MM.1S (cell line): ENCODE measurements at places on chromosomes 1 and 21.

DNA sequence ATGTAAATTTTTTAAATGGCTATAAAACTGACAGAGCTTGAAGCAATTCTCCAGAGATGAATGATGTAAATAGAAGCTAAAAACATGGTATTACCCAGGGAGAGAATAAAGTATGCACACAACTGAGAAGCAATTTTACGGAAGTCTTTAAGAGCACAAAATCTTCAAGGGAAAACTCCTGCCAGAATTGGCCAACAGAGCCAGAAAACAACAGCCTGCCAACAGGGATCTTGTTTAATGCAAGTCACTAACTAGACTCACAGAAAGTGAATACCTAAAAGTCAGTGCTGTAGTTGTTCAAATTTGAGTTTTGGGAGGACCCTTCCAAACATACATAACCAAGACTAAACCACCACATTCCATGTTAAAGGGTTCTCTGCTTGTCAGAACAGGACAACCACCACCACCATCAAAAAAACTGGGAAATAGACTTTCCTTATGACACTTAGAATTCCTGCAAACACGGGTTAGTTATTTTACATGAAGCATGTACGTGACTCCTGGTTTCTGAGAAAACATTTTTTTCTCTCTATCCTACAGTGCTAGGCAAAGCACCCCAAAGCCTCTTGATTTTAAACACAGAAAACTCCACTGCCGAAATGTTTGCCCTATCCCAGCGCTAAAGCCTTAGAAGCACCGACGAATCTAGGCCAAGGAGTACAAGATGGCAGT is 1.6 kb downstream of the EPS15 start:
- no peaks in the 10 kb centered on the region for H3K36me3 ChIP-seq
- peak; percentile 10 for DNase-seq
- H3K27me3 ChIP-seq = no peaks in the 10 kb centered on the region
- H3K4me3 ChIP-seq = peak overlapping the region; percentile 100
- peaks cover 20% of the 10 kb centered on the region for H3K4me1 ChIP-seq
- peak overlapping the region; percentile 80; the same call in 1 of the 2 replicates for H3K27ac ChIP-seq

DNA sequence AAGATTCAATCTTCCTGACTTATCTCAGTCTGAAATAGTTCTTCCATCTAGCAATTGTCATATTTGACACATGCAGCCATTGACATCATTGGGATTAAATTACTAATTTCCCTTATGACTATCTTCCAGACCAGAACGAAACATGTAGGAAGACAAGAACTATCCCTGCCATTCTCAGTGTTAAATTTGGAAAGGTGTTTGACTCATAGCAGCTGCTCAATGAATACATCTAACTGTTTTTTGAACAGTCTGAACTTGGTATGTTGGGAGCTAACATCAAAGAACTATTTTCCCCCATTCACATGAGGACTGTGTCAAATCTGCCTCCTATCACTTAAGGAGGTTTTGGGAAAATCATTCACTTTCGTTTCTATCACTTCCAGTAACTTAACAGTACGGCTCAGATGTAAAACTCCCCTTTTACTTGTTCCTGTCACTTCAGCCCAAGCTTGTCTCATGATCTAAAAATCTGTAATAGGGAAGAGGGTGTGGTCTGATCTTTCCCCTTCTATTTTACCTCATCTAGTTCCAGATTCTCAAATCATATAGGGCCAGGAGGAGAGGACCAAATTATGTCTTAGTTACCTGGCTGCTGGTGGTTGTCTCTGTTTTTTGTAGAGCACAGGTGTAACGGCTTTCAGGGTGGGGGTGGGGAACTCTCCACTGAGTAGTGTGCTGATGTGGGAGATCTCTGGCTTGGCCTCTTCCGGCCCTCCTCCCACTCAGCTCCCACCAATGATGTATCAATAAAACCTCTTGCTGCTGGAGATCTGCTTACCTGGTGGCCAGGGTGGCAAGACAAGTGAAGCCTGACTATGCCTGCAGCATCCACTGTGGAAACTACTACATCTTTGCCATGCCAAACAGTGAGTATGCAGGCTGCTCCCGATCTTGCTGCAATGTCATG is 26.2 kb upstream of the SLAMF1 start:
- DNase-seq = peak; percentile 88
- no peaks in the 10 kb centered on the region for H3K27me3 ChIP-seq
- peak overlapping the region; percentile 72 for H3K4me3 ChIP-seq
- H3K27ac ChIP-seq = peak overlapping the region; percentile 85

DNA sequence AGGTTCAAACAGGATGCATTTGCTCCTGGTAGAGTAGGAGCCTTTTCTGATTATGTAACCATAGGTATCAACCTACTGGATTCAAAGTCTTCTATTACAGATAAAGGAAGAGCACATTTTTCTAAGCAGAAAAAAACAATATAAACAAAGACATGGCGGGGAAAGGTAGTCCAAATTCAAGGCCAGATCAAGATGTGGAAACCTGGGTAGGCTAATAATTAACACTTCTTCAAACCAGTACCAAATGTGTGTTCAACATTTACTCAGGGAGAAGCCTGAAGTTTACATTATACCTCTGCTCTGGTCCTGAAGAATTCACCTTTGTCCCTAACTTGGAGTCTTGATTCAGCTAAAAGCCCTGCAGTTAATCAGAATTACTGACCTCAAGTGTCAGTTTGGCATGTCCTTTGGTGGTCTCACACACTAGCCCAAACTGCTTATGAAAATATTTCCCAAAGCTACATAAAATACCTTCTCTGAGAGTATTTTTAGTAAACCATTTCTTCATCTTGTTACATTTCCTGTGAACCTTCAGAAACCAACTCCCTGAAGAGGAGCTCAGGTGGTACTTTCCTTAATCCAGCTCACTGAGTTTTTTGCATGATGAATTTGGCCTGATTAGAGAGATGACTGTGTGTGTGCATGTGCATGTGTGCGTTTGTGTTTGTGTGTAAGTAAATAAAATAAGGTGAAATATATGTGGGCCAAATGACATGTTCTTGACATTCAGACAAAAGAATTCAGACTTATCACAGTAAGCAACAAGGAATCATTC is 70.2 kb downstream of the TOR3A start:
- DNase-seq = peak; percentile 49
- H3K27ac ChIP-seq = peak overlapping the region; percentile 2; the same call in 1 of the 2 replicates
- H3K27me3 ChIP-seq = no peaks in the 10 kb centered on the region
- no peaks in the 10 kb centered on the region for H3K36me3 ChIP-seq
- H3K4me1 ChIP-seq = peaks cover 19% of the 10 kb centered on the region

DNA sequence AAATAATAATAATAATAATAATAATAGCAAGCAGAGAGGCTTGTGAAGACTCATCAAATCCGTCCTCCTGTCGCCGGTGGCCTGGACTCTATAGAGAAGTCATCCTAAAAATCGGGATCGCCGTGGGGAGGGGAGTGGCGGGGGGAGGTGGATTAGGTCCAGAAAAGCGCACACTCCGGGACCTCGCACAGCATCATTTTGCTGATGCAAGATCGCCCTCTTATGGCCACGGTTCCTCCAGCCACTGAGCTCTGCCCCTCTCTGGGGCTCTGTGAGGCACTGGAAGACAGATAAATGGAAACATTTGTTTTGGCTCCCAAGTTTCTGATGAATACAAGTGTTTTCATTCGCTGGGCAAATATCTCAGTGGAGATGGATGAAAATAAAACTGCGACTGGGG is 612.0 kb downstream of the MATN1 start:
- H3K36me3 ChIP-seq = no peaks in the 10 kb centered on the region
- peak; percentile 15 for DNase-seq
- no peak overlapping the region for H3K27ac ChIP-seq
- H3K4me1 ChIP-seq = no peaks in the 10 kb centered on the region
- H3K4me3 ChIP-seq = no peak overlapping the region

DNA sequence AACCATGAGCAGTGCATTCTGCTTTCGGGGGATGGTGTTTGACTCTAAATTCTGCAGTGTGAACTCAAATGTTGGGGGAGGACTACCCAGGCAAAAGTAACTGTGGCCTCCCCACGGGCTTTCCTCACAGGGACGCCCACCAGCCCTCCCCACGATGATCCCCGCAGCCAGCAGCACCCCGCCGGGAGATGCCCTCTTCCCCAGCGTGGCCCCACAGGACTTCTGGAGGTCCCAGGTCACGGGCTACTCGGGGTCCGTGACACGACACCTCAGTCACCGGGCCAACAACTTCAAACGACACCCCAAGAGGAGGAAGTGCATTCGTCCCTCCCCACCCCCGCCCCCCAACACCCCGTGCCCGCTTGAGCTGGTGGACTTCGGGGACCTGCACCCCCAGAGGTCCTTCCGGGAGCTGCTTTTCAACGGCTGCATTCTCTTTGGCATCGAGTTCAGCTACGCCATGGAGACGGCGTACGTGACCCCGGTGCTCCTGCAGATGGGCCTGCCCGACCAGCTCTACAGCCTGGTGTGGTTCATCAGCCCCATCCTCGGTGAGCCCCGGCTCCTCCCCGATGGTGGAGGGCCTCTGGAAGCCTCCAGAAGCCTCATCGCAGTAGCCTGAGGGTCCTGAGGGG is 6.4 kb downstream of the SLC45A1 start:
- no peak for DNase-seq
- no peak overlapping the region for H3K4me3 ChIP-seq
- no peak overlapping the region for H3K27ac ChIP-seq
- no peaks in the 10 kb centered on the region for H3K4me1 ChIP-seq
- H3K36me3 ChIP-seq = no peaks in the 10 kb centered on the region

DNA sequence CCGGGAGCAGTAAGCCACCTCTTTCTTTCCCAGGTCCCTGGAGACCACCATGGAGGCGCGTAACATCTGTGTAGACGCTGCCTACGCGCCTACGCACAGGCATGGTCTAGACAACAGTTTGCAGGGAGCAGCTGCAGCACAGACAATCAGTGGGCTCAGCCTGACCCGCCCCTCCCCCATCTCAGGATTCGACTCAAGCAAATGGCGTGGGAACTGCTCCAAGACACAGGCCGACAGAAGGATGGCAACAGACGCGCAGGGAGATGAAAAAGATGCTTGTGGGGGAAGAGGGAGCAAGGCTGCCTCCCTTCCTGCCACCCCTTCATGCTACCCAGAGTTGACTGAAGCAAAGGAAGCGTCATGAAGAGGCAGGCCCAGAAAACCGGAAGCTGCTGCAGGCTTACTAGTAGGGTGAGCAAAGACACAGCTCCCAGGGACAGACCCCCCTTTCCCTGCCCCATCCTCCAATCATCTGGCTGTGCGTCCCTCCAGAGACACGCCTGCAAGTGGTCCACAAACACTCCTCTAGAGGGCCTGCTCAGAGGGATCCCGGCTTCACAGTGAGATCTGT is 19.5 kb downstream of the STK40 start:
- no peaks in the 10 kb centered on the region; the same call in 1 of the 2 replicates for H3K36me3 ChIP-seq
- DNase-seq = no peak
- no peak overlapping the region for H3K4me3 ChIP-seq
- no peaks in the 10 kb centered on the region for H3K27me3 ChIP-seq

- H3K4me1 ChIP-seq = no peaks in the 10 kb centered on the region
- DNase-seq = no peak
- H3K4me3 ChIP-seq = no peak overlapping the region
- H3K36me3 ChIP-seq = no peaks in the 10 kb centered on the region
Observed at GRCh38 chr1:234916840-234917239, 211.8 kb downstream of the TOMM20 start.

DNA sequence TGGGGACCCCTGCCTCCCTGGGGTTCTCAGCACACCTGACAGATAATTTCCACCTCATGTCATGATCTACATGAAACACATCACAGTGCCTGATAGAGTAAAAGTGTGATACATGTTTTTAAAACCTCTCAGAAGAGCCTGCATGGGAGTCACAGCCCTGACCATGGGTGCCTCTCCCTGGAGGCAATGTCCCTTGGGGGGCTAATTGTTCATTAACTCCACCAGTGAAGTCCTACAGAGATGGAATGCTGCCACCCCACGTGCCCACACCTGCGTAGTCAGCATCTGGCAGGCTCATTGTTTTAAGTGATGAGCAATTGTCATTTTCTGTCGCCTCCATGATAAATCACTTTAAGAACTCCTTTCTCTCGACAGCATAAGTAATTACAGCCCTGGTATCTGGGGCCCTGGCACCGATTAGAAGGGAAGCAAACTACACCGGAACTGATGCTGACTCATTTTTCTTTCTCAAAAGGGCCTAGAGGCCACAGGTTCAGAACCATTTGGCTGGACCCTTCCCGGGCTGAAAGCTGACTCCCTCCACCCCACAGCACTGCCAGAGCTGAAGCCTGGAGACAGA is 109.6 kb upstream of the GJB5 start:
- no peak for DNase-seq
- no peaks in the 10 kb centered on the region for H3K36me3 ChIP-seq
- no peak overlapping the region for H3K4me3 ChIP-seq
- H3K4me1 ChIP-seq = no peaks in the 10 kb centered on the region
- peaks cover 27% of the 10 kb centered on the region; the same call in 1 of the 2 replicates for H3K27me3 ChIP-seq

GRCh38 chr1:15885701-15886610 is 38.4 kb downstream of the SPEN start:
- peaks cover 13% of the 10 kb centered on the region for H3K4me1 ChIP-seq
- no peak overlapping the region for H3K27ac ChIP-seq
- H3K27me3 ChIP-seq = no peaks in the 10 kb centered on the region
- no peak for DNase-seq

GRCh38 chr21:33973268-33973667 is 57.7 kb upstream of the ATP5PO start:
- no peak overlapping the region for H3K4me3 ChIP-seq
- H3K27ac ChIP-seq = no peak overlapping the region
- H3K36me3 ChIP-seq = no peaks in the 10 kb centered on the region
- DNase-seq = no peak
- H3K4me1 ChIP-seq = no peaks in the 10 kb centered on the region
- no peaks in the 10 kb centered on the region for H3K27me3 ChIP-seq

GRCh38 chr1:163046071-163046470 is 23.1 kb upstream of the RGS4 start:
- no peaks in the 10 kb centered on the region for H3K27me3 ChIP-seq
- no peak overlapping the region for H3K4me3 ChIP-seq
- H3K4me1 ChIP-seq = no peaks in the 10 kb centered on the region
- H3K27ac ChIP-seq = no peak overlapping the region
- no peak for DNase-seq

DNA sequence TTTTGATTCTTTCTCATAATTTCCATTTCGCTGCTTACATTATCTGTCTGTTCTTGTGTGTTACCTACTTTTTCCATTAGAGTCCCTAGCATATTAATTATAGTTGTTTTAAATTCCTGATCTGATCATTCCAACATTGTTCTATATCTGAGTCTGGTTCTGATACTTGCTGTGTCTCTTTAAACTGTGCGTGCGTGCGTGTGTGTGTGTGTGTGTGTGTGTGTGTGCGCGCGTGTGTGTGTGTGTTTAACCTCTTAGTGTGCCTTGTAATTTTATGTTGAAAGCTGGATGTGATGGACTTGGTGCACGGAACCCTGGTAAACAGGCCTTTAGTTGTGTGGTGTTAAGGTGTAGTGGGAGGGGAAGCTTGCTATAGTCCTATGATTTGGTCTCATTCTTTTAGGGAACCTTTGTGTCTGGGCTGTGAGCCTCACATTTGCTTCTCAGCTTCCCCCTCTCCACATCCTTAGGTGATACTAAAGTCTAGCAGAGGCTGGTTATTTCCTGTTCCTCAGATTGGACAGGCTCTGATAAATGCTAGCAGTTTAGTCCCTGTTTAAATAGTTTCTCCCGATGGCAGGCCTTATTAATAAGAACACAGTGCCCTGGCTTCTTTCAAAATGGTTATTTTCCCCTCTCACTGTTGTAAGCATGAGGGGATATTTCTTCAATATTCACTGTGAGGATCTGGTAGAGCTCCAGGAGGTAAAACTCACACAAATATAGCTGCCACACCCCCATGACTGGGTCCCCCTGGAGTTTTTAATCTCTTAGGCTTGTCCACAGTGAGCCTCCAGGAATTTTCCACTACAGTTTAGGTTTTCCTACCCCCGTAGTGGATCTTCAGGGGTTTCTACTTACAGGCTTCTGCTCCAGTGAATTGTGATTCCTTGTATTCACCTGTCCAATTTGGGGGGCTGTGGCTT is 118.3 kb downstream of the GALNT2 start:
- no peak overlapping the region for H3K4me3 ChIP-seq
- H3K27me3 ChIP-seq = no peaks in the 10 kb centered on the region
- H3K36me3 ChIP-seq = no peaks in the 10 kb centered on the region
- H3K27ac ChIP-seq = no peak overlapping the region
- H3K4me1 ChIP-seq = peaks cover 5% of the 10 kb centered on the region
